Activated T-helper 17 cell treated with anti-CD3 and anti-CD28 coated beads, Interleukin-2, amount 50 U/mL, for 72 hours (primary cell): ENCODE measurements at places on chromosomes 16 and 17.

DNA sequence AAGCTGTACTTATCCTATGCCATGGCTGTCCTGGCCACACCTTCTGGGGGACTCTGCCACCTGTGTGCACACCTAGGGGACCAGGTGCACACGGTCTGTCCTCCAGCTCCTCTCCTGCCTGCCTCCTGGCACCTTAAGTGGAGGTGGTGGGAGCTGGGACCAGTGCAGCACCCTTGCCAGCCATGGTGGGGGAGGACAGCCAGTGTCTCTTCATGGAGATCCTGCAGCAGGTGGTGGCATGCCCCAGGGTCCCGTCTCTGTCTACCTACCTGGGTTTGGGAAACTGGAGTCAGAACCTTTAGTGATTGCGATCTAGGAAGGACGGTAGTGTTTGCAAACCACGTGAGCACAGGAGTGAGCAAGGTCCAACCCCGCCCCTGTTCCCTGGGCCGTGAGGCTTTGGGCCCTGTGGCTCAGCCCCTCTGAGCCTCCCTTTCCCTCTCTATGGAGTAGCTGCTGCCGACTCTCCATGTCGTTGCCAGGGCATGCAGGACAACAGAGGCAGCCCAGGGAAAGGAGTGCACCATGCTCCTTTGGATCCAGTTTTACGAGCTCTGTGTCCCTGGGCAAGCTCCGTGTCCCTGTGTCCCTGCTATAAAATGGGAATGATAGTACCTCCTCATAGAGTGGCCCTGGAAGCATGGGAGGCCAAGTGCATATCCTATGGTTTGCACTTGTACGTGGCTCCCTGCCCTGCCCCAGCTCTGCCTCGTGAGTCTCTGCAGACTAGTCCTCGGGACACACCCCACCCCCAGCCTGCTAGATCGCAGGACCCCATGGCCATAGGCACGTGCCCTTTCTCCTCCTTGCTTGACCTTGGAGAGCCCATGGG is 7.1 kb downstream of the ADGRG1 start:
- no peak for ATAC-seq

GRCh38 chr16:88943131-88943664 is 33.8 kb downstream of the CBFA2T3 start:
- ATAC-seq = no peak

DNA sequence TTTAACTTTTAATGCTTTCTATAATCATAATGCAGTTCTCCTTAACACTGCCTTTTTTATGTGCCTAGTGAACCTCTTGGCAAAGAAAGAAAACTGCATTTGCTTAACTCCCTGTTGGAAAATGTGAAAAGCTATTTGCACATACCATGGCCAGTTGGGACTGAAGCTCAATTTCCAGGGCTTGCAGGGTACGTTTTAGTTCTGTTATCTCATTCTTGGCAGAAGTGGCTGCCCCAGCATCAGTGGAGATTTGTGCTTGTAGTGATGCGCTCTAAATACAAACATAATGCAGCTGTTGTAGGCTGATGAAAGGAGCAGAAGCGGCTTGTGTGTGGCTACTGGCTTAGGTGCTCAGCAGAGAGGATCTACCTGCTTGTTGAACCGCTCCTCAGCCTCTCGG is 3.7 kb downstream of the KRT24 start:
- no peak for ATAC-seq

GRCh38 chr17:57993471-57994365 is 5.7 kb upstream of the VEZF1 start:
- ATAC-seq = no peak

DNA sequence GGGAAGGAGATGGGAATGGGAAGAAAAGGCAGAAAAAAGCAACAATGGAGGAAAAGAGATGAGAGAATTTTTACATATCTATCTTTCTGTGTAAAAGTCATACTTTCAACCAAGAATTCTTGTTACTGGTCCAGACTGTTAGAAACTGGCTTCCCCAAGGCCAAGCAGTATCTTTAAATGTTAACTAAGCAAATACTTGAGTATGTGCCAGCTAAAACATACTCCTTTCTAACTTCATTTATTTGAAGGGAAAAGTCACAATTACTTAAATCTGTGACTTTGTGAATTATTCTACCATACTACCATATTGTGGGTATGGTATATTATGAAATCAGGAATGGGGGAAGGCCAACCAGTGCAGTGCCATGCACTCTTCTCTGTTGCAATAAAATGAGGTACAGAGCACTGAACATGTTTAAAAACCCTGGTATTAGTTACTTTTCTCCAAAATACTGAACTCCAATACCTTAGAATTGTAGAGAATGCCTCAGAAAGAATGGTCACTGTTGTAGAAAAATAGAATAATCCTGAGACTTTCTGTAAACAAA is 92.3 kb upstream of the C17orf78 start:
- ATAC-seq = no peak

- no peak for ATAC-seq
Observed at GRCh38 chr17:21239680-21240368, 13.4 kb downstream of the NATD1 start.

- ATAC-seq = no peak
Observed at GRCh38 chr17:34368196-34368945, 5.3 kb upstream of the CCL1 start.

GRCh38 chr17:44338702-44339101 is 6.4 kb upstream of the GRN start:
- peak; percentile 98 for ATAC-seq

DNA sequence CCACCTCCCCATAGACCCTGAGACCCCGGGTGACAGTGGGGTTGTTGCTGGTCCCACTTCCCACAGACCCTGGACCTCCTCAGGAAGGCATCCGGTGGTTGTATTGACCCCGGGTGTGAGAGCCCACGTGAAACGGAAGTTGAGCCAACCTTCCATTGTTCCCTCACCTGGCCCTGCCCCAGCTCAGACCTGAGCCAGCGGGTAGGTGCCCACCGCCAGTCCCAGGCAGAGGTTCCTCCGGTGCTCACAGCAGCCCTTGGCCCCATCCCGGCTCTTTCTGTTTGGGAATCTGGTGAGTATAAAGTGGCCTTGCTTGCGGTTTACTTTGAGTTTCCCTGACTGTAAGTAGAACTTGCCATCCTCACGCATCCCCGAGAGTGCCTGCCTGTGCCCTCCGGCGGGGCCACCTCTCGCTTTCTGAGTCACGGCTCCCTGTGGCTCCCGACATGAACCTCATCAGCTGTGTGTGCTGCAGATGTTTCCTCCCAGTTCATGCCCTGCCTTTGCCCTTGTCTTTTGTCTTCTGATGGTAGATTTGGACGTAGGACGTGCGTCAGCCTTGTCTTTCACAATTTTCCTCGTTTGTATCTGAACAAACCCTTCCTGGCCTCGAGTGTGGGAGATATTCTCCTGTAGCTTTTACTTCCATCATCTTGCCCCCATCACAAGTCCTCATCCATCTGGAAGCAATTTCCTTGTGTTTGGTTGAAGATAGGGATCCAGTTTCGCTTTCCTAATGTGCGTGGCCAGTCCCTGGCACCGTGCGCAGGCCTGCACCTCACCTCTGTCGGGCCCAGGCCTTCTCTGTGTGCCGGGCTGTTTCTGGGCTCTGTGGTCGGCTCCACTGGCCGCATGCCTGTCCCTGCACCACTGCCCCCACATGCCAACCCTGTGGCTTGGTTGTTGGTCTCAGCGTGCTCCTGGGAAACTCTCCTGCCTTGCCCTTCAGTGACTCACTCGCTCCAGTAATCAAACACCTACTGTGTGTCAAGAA is 76.0 kb downstream of the METRNL start:
- ATAC-seq = peak; percentile 69

DNA sequence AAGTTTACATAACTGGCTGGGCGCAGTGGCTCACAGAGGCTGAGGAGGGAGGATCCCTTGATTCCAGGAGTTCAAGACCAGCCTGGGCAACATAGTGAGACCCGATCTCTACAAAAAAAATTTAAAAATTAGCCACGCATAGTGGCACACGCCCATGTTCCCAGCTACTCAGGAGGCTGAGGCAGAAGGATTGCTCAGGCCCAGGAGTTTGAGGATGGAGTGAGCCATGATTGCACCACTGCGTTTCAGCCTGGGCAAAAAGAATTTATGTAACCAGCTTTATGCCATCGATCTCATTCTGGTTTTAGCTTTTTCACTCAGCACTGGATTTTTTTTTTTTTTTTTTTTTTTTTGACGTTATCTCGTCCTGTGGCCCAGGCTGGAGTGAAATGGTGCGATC is 9.1 kb upstream of the CD300E start:
- ATAC-seq = no peak
